ENCODE measurements at places on chromosomes 3 and 15.

- DNase-seq = no peak
Measured at GRCh38 chr3:159632128-159632527, 356.5 kb upstream of the IL12A start.

GRCh38 chr3:120425572-120426250 lies 25.1 kb downstream of the FSTL1 start:
- no peak for DNase-seq

GRCh38 chr3:126329927-126330725 lies 27.1 kb downstream of the KLF15 start:
- no peak for DNase-seq

DNA sequence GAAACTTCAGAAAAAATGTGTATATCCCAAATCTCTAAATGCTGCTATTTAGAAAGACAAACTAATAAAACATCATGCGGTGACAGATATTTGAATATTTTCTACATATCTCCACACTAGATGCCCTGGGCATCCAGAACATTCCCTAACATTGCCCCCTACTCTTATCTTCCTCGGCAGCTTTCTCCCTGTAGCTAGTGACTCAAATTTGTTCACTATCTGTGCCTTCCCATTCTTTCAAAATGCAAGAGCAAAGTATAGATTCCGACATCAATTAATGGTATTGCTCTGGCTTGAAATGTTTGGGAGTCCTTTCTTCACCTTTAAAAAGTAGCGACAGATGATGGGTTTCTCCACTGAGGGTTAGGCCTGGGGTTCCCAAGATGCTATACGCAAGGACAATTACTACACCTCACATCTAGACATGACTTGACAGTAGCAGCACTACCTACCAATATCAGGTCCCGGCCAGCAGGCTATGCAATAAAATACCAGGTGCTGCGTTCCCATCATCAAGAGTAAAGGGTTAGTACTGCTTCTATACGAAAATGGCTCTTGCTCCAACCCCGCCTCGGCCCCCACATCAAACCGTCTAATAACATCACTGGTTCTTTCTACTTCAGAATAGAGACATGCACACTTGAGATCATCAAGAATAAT lies 631 bp downstream of the UBR1 start:
- DNase-seq = peak; percentile 18

GRCh38 chr3:124419303-124419702 lies 310.9 kb upstream of the UMPS start:
- no peak for DNase-seq

DNA sequence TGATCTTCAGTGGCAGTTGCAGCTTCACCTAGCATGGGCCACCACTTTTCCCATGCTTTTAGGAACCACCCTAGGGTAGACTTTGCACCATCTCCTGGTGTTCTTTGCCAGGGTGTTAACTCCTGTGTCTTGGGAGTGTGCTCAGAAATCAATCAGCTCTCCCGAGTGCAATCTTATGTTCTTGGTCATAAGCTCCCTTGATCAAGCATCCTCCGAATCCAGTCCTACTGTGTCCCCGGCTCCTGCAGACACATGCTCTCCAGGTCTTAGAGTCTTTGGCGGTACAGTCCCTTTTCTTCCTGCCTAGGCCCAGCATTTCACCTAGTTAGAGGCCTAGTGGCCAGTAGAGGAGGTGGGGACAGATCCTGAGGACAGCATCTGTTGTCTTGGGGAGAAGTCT lies 74.7 kb upstream of the SYN2 start:
- no peak for DNase-seq

GRCh38 chr15:38617831-38618230 lies 53.2 kb upstream of the RASGRP1 start:
- no peak for DNase-seq
